ENCODE measurements at places on chromosomes 2 and 18.

DNA sequence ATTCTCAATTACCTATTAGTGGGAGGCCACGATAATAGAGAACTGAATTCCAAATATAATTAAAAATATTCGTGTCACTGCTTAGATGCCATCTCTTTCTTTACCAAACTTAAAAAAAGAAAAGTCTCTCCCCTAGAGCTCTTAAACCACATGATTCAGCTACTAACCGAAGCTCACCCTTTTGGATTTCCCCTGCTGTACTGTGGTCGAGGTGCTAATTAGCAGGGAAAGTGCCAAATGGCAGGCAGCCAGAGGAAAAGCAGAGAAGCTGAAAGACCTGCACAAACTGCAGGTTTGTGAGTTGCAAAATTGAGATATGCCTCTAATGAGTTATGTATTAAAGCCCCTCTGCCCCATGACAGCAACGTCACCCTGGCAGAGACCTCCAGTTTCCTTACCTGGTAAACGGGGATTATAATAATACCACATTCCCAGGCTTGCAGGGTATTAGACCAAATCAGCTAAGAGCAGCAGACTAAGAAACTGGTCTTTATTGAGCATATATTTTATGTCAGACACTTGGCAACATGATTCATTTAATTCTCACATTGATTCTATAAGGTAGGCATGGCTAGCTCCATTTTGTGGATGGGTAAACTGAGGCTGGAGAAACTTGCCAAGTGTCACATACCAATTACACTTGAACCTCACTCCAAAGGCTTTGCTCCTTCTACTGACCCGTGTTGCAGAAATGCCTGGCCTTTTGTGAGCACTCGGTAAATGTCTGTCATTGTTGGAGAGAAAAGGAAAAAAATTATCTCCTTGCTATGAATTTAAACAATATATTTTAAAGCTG, 259.7 kb downstream of the LPIN1 start:
- peaks cover 39% of the 10 kb centered on the region for H3K27me3 ChIP-seq
- peaks cover 75% of the 10 kb centered on the region for H3K4me1 ChIP-seq
- peak overlapping the region; percentile 54 for H3K4me3 ChIP-seq

DNA sequence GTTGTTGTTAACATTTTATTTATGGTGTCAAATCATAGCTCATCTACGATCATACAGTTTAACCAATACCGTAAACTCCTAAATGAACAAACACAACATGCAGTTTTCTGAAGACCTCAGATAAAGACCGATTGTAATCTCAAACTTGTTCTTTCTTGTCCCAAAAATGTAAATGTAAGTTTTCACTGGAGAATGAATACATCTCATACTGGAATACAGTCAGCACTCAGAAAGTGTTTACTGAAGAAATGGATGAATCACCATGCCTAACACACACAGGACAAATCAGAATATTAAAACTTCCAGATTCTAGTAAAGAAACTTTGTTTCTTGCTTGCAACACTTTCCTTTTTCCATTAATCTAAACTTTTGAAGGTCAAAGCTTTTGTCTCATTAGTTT, 380.5 kb downstream of the DLGAP1 start:
- no peaks in the 10 kb centered on the region for H3K4me1 ChIP-seq
- no peaks in the 10 kb centered on the region for H3K27me3 ChIP-seq
- no peaks in the 10 kb centered on the region for H3K36me3 ChIP-seq
- no peak overlapping the region for H3K27ac ChIP-seq
- no peak overlapping the region for H3K4me3 ChIP-seq

GRCh38 chr2:199488772-199489400, 31.1 kb upstream of the SATB2 start:
- H3K27ac ChIP-seq, result no peak overlapping the region
- H3K4me3 ChIP-seq, result no peak overlapping the region
- no peaks in the 10 kb centered on the region for H3K36me3 ChIP-seq
- H3K27me3 ChIP-seq, result peaks cover 2% of the 10 kb centered on the region
- no peaks in the 10 kb centered on the region for H3K4me1 ChIP-seq

GRCh38 chr2:85431570-85432205, 13.2 kb downstream of the SH2D6 start:
- H3K36me3 ChIP-seq, result no peaks in the 10 kb centered on the region
- DNase-seq, result no peak
- H3K27me3 ChIP-seq, result no peaks in the 10 kb centered on the region
- no peak overlapping the region for H3K27ac ChIP-seq
- no peaks in the 10 kb centered on the region for H3K4me1 ChIP-seq

DNA sequence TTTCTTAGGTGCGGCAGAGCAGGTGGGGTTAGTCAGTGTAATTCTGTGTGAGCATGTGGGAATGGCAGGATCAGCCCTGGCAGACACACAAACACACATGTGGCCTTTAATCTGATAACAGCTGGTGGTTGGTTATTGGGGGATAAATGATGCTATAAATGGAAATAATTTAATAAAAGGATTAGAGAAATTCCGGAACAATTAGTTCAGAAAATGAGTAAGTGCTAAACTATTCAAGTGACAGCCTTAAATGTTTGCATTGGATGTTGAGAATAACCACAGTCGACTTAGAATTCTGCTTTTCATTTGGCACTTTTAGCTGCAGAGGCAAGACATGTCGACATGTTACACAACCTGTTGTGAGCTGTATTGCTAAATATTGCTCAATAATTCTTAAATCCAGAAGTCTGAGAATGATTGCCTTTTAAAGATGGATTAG, 7.2 kb downstream of the SMYD1 start:
- H3K27me3 ChIP-seq, result no peaks in the 10 kb centered on the region
- no peak overlapping the region for H3K27ac ChIP-seq
- no peaks in the 10 kb centered on the region for H3K36me3 ChIP-seq
- DNase-seq, result no peak
- H3K4me3 ChIP-seq, result no peak overlapping the region

DNA sequence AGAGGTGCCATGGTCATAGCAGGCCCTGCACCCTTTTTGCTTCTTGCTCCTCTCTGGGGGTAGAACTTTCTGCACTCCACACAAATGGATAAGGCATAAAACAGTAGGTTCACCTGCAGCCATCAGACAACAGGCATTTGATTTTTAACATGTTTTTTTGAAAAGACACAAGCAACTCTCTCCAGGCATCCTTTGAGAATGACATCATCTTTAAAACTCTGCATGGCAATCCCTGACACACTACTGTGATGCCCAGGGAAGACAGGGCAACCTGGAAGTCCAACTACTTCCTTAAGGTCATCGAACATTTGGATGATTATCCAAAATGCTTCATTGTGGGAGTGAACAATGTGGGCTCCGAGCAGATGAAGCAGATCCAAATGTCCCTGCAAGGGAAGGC, 82.8 kb downstream of the SKA1 start:
- peaks cover 1% of the 10 kb centered on the region for H3K27me3 ChIP-seq
- H3K36me3 ChIP-seq, result no peaks in the 10 kb centered on the region
- no peak for DNase-seq
- H3K27ac ChIP-seq, result no peak overlapping the region
- no peak overlapping the region for H3K4me3 ChIP-seq
- H3K4me1 ChIP-seq, result no peaks in the 10 kb centered on the region

DNA sequence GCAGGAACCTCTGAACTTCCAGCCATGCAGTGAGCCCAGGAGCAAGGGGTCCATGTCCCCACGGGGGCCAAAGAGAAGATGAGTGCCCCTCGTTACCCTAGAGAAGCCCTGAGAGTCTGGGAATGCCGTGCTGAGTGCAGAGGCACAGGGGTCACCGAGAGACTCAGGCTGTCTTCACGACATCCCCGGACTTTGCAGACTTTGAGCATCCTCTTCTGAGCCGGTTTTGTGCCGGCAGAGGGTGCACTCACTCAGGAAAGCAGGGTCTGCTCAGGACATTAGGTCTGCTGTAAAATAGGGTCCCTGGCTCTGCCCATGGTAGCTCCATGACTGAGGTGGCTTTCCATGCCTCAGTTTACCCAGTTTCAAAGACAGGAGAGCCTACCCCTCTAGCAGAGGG, 71.0 kb downstream of the GALNT14 start:
- no peaks in the 10 kb centered on the region for H3K4me1 ChIP-seq
- H3K27me3 ChIP-seq, result peaks cover 7% of the 10 kb centered on the region
- H3K36me3 ChIP-seq, result no peaks in the 10 kb centered on the region

- peaks cover 16% of the 10 kb centered on the region for H3K4me1 ChIP-seq
- no peaks in the 10 kb centered on the region for H3K36me3 ChIP-seq
- no peak overlapping the region for H3K4me3 ChIP-seq
- no peak overlapping the region for H3K27ac ChIP-seq
- no peak for DNase-seq
- H3K27me3 ChIP-seq, result peaks cover 6% of the 10 kb centered on the region
Measured at GRCh38 chr2:242012956-242013764, 143.6 kb downstream of the RTP5 start.

DNA sequence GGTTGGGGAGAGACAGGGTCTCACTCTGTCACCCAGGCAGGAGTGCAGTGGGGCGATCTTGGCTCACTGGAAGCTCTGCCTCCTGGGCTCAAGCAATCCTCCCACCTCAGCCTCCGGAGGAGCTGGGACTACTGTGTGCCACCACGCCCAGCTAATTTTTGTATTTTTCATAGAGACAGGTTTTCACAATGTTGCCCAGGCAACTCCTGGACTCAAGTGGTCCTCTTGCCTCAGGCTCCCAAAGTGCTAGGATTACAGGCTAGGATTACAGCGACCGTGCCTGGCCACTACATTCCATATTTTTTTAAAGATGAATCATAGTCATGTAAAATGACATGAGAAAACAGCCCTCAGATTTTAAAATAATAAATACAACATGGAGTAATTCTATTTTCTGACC, 32.3 kb downstream of the CWC22 start:
- H3K36me3 ChIP-seq, result peaks cover 4% of the 10 kb centered on the region
- H3K27ac ChIP-seq, result no peak overlapping the region
- no peaks in the 10 kb centered on the region for H3K27me3 ChIP-seq
- no peak overlapping the region for H3K4me3 ChIP-seq
- H3K4me1 ChIP-seq, result no peaks in the 10 kb centered on the region

DNA sequence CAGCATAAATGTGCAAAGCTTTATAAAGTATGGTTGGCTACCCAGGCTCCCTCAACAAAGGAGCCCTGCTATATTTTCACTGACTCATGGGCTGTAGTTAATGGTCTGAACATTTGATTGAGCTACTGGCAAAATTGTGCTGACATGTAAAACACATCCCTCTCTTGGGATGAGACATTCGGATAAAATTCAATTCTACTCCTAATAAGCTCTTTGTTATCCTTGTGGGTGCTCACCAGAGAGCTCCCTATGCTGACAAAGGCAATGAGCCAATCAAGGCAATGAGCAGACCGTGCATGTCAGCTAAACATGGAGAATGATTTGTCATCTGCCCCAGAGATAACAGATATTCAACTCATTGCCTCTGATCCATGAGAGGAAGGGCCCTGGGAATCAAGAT, 27.7 kb downstream of the SERPINB8 start:
- no peaks in the 10 kb centered on the region for H3K4me1 ChIP-seq
- peaks cover 4% of the 10 kb centered on the region for H3K36me3 ChIP-seq
- no peak overlapping the region for H3K27ac ChIP-seq
- no peak for DNase-seq
- H3K27me3 ChIP-seq, result peaks cover 4% of the 10 kb centered on the region
- H3K4me3 ChIP-seq, result no peak overlapping the region

- peaks cover 12% of the 10 kb centered on the region for H3K27me3 ChIP-seq
- H3K36me3 ChIP-seq, result no peaks in the 10 kb centered on the region
- no peak for DNase-seq
- no peak overlapping the region for H3K27ac ChIP-seq
- no peak overlapping the region for H3K4me3 ChIP-seq
- no peaks in the 10 kb centered on the region for H3K4me1 ChIP-seq
Measured at GRCh38 chr2:177028296-177028695, 184.3 kb upstream of the HNRNPA3 start.

DNA sequence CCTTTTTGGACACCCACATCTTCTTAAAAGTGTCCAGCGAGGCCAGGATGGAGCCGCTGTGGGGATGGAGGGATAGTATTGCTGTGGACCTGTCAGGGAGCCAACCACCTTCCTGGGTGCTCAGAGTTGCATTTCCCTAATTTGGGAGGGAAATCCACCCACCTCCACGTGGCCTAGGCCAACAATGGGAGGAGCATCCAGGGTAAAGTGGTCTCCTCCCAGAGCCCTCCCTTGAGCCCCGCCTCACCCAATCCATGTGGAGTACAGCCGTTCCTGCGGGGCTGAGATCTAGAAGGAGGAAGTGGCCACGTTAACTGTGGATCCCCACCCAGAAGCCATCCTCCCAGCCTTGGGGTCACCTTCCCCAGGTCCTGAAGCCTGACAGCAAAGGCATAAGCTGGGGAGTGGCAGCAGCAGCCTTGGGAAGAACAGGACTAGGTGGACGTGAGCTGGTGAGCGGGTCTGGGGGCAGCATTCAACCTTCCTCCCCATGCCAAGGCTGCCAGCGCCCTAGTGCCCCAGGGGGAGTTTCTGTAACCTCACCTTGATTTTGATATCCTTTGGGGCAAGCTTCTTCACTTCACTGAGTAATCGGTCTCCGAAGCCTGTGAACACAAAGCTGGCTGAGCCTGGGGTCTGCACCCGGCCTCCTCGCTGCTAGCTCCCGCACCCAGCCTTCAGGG, 6.8 kb downstream of the ACTR1B start:
- no peak for DNase-seq
- H3K27ac ChIP-seq, result no peak overlapping the region
- H3K4me3 ChIP-seq, result no peak overlapping the region
- peaks cover 19% of the 10 kb centered on the region for H3K4me1 ChIP-seq
- peaks cover 3% of the 10 kb centered on the region for H3K36me3 ChIP-seq

- H3K27me3 ChIP-seq, result peaks cover 18% of the 10 kb centered on the region
- peaks cover 86% of the 10 kb centered on the region for H3K4me1 ChIP-seq
- peak overlapping the region; percentile 100 for H3K27ac ChIP-seq
- peak overlapping the region; percentile 91 for H3K4me3 ChIP-seq
- DNase-seq, result peak; percentile 97
Measured at GRCh38 chr2:234446404-234447076, 50.3 kb downstream of the ARL4C start.

GRCh38 chr2:130755256-130756052, at the start of gene AMER3:
Gene AMER3 (plus strand): TSS chr2:130755540. CDS start chr2:130762073, 6,533 bp downstream.
- H3K4me3 ChIP-seq, result peak within 1 kb of the TSS; percentile 44
- H3K4me1 ChIP-seq, result peaks cover 20% of the 10 kb centered on the region
- H3K36me3 ChIP-seq, result no peaks in the 10 kb centered on the region
- no peak within 1 kb of the TSS for H3K27ac ChIP-seq
- no peak for DNase-seq

DNA sequence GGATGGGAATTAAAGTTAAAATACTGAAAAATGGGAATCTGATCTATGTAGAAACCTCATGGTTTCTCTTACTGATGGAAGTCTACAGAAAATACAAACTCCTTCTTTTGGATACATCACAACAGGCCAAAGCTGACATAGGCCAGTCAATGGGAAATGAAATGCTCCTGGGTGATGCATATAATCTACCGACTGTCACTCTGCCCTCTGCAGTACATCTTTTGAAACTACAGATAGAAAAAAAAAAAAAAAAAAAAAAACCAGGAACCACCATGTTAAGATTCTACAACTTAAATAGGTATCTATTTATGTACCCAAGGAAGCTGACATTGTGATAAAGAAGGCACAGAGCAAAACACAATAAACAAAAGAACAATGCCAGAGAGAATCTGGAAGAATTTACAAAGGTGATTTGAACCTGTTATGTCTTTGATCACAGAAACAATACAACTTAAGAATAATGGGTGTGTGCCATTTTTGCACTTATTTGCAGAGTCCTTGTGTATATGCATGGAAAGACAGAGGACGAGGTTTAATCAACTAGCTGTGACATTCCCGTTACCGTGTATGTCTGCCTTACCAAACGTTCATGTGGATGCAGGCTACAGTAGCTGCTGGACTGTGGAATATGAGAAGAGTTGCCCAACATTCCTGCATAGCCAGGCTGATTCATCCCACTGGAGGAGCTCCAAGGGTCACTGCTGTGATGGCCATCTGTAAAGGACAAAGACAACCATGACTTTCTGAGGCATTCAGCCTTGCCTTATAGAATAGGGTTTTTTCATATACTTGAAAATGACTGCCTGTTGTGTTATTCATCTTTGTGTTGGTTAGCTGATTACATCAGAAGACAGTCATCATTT, 312.7 kb downstream of the TCF4 start:
- H3K27me3 ChIP-seq, result no peaks in the 10 kb centered on the region
- H3K4me1 ChIP-seq, result no peaks in the 10 kb centered on the region
- H3K4me3 ChIP-seq, result no peak overlapping the region
